SHP77 (cell line): ENCODE measurements at places on chromosomes 6 and 20.
A peak's percentile ranks its signal among the peaks of the same experiment; 100 is the strongest.

DNA sequence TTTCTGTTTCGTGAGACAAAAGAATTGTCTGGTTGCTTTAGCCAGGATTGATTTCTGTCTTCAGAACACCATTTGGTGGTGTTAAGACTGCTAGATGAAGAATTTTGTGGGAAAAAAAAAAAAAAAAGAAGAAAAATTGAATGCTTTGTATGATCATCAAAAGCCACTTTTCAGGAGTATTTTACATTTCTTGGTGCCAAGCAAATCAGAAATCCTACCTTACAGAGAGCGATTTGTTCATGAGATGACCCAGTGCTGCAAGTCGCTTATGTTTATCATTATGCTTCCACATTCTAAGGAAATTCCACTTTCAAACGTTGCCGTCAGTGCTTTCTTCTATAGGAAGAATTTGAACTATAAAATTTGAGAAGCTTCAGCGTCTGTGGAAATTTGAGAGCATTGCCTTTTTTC, 228.7 kb downstream of the BCKDHB start:
- no peak for DNase-seq

DNA sequence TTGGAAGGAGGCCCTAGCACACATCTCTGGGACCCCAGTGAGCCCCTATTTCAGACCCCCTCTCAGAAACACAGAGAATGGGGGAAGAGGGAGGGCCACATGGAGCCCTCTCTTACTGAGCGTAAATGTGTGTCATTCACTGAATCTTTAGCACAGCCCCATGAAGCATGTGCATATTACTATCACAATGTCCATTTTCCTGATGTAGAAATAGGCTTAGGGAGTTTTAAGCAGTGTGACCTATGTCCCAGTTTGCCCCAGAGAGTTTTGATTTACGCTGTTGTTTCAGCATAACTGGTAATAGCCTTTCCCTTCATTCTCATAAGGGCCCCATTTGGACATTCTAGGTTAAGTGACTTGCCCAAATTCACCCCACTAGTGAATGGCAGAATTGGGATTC, 25.0 kb upstream of the TCP11 start:
- DNase-seq, result no peak

DNA sequence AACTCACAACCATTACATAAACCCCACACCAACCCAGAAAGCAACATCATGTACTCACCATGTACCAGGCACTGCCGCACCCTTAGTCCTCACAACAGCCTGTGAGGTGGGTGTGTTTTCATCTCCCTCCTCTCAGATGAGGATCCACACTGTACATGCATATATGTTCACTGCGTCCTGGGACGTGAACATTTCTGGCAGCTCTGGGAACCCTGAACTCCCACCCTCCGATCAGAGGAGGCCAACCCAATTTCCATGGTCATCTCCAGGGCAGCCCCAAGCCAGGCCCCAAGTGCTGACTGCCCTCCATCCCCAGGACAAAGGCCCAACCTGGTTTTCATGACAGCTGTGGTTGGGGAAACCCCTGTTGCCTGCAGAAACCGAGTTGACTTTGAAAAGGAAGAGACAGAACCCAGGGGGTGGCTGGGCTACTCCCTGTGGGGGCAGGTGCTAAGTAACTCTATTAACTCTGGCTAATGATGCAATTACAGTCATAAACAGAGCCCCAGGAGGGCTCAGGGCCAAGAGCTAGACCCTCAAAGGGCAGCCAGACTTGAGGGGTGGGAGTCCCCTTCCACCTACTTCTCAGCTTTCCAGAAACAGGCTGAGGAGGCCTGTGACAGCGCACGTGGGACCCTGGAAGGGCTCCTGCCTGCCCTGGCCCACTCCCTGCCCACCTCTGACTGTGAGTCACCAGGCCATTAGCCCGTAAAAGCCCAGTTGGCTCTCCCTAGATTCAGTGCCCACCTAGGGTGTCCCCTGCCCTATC, 2.6 kb downstream of the TFEB start:
- DNase-seq, result no peak

DNA sequence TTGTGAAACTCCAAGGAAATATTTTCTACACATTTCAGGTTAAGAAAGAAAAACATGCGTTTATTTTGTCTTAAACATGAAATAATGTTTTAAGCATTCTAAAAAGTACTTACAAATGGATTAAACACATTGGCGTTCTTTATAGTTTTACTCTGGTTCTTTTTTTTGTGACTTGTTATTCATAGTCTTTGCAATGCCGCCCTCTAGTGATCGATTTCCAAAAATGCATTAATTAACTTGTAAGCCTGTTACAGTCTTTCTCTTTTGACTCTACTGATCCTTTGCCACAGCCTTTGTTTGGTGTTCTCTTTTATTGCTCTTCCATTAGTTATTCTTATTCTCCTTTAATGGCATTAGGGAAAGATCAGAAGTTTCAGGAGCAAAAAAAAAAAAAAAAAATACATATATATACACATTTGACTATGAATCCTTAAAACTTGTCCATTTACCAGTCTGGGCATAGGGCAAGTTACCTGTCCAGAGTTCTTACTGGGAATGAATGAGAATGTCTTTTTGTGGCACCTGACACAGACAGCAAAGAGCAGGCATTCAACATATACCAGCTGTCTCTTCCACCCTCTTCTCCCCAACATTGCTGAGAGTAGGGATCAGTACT, 59.9 kb downstream of the MACROD2 start:
- DNase-seq, result peak; percentile 54

DNA sequence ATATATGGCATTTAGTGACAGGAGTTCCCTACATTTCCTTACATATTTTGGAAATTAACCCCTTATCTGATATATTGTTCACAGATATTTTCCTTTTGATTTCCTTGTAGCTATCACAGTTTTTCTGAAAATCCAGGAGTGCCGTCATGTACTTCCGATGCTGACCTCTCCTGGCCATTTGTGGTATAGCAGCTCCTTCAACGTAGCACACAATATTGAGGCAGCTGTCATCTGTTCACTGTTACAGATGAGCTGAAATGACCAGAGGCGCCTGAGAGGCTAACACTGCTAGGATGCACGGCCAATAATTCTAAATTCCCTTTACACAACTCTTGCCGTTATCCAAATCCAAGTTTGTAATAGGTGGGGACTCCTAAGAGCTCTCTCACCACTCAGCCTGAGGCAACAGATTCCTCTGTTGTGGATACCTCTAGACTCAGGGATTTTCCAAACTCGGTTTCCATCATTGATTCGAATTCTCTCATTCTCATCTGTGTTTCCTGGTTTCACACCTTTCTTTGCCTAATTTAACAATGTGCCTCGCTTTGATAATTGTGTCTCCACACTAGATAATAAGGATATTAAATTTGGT, 53.0 kb downstream of the MMUT start:
- DNase-seq, result peak; percentile 73

GRCh38 chr6:14630016-14630415, 512.4 kb downstream of the CD83 start:
- no peak for DNase-seq

GRCh38 chr6:157054531-157054979, 268.8 kb downstream of the TMEM242 start:
- no peak for DNase-seq

DNA sequence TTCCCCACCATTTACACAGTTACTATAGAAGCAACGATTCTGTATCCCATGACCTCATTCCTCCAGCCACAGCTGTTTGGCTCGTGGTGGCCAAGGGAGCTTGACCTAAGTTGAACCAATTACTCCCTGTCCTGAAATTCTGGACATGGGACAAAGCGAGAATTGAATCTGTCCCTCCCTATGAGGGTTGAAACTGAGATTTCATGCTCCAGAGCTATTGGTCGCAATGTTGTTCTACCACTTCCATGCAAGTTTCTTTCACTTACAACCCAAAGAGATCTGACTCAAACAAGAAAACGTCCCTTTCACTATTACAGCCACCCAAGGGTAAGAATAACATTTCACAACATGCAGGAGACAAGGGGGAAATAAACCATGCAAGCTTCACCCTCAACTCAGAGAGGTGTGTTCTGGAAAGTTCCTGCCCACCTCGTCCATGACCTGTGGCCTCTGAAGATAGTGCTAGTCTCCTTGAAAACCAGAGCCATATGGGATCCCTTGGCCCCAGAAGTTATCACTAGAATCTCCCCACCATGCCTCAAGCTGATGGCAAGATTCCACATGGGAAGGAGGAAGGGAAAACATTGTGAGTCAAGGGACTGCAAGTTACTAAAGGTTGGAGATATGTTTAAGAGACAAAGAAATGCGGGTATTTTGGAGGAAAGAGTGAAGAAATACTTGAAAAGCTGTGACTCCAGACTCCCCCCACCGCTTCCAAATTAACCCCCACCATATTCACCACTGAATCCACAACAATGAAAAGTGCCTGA, 74.5 kb upstream of the SRSF6 start:
- DNase-seq, result no peak

- DNase-seq, result no peak
These were observed 41.7 kb downstream of the SLC24A3 start for GRCh38 chr20:19253916-19254820.
